ENCODE measurements at places on chromosomes 6 and 20.

DNA sequence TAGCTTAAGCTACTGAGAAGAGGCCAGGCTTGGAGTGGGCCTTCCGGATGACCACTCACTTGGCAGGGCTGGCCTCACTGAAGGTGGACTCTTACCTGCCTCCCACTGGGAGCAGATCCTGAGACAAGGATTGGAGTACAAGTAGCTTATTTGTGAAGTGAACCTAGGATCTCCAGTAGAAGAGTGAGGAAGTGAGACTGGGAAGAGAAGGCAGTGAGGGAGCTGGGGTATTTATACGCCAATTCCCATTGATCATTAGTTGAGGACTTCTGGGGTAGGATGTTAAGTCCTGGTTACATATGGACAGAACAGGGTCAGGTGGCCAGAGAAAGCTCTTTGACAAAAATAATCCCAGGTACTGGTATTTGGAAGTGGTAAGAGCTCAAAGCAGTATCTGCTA is 32.3 kb upstream of the RNF24 start:
- DNase-seq, result no peak

DNA sequence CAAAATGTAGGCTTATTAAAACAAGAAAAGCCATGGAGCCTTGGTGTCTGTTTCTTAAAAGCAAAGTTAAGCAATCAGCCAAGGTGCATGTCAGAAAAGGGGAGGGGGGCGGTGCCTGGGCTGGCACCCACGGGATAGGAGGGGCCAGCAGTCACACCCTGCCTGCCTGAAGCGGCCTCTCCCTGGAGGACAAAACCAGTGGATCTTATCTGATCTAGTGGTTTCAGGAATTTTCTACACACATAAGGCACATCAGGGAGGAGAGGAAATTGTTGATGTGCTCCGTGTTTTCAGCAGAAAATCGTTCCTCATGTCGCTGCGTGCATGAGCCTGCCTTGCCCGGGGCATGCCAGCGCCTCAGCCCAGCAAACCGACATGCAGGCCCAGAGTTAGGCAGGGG is 276.4 kb downstream of the TAF4 start:
- DNase-seq, result no peak

GRCh38 chr6:47455533-47456209 is 21.9 kb upstream of the CD2AP start:
- no peak for DNase-seq

DNA sequence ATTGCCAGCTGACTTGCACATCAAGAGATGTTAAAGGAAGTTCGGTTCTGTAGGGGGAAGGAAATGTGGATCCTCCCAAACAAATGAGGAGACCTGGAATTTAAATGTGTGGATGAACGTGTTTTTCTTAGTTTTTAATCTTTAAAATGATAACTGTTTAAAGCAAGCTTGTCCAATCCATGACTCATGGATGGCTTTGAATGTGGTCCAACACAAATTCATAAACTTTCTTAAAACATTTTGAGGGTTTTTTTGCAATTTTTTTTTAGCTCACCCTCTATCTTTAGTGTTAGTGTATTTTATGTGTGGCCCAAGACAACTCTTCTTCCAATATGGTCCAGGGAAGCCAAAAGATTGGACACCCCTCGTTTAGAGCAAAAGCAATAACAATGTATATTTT is 12.6 kb downstream of the TUBB2B start:
- no peak for DNase-seq

- no peak for DNase-seq
Measured at GRCh38 chr6:28490205-28490890, 25.2 kb downstream of the GPX6 start.

- DNase-seq, result no peak
Measured at GRCh38 chr6:124546601-124547000, 415.6 kb upstream of the RNF217 start.

DNA sequence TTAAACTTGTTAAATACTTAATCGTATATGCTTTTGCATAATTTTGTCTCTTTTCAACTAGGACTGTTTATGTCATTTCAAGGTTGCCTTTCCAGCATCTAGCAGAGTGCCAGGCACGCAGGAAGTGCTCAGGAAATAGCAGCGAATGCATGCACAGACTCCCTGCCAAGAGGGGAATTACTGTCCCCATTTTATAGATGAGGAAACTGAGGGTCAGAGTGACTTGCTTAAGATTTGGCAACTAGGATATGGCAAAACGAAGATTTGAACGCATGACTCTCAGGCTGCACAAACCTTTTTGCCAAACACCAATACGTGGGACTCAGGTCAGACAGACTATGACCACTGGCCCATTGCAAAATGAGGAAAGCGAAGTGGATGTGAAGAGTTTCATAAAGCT is 22.5 kb downstream of the EYA2 start:
- DNase-seq, result no peak

DNA sequence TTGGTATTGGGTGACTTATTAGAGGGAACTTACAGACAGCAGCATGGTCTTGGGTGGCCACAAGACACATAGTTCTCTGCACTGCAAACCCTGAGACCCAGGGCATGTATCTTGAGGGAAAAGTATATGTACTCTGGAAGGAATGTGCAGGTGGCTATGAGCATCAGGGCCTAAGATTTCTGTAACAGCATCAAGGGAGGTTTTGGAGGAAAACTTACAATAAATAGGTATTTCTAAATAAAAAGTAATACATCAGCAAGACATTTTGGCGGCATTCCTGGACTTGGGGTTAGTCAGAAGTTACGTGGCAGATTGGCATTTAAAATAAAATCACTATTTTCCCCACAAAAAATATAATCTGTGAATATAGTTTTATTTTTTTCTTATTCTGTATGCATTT is 8.0 kb upstream of the STX7 start:
- no peak for DNase-seq

DNA sequence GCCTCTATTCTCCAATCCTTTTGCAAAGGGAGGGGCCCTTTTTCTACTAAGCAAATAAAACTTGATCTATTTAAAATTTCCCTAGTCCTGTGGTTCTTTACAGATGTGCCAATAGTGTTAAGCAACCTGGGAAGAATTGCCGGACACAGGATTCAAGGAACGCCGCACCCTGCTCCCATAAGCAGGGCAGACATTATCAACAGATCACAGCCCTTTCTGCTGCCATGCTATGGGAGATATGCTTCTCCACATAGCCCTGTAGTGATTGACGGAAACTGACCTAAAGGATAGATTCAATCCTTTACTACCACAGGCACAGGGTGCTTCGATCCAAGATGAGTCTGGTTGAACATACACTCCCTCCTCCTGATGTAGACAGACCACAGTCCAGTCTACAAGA is 118.4 kb upstream of the TRAF3IP2 start:
- no peak for DNase-seq
